ENCODE measurements at places on chromosomes 5 and 9.

DNA sequence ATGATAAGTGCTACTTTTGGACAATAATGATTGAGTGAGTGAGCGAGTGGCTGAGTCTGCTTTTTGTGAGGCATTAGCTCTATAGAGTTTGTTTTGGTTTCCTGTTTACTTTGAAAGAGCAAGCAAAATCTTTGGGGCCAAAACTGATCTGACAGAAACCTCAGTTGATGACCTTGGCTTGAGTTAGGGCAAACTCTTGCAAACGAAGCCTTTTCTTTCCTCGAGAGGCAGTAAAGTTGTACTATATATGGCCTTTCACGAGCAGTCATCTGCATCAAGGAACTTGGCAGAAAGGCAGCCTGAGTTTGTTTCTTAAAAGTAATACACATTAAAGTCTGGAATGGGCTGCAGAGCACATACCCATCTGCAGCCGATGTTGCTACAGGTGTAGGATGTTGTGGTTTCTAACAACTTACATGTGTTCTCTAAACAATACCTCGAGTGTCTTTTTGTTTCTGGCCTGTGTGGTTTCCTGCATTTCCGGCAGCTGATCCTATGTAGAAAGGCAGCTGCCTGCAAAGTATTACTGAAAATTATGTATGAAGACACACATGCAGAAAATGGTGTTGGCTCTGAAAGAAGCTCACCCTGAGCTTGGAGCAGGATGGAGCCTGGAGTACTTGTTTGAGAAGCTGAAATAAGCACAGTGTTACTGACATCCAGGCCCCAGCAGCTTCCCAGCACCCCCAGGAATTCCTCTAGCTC is 60.8 kb downstream of the FOXD1 start:
- peak; percentile 32 for ATAC-seq

DNA sequence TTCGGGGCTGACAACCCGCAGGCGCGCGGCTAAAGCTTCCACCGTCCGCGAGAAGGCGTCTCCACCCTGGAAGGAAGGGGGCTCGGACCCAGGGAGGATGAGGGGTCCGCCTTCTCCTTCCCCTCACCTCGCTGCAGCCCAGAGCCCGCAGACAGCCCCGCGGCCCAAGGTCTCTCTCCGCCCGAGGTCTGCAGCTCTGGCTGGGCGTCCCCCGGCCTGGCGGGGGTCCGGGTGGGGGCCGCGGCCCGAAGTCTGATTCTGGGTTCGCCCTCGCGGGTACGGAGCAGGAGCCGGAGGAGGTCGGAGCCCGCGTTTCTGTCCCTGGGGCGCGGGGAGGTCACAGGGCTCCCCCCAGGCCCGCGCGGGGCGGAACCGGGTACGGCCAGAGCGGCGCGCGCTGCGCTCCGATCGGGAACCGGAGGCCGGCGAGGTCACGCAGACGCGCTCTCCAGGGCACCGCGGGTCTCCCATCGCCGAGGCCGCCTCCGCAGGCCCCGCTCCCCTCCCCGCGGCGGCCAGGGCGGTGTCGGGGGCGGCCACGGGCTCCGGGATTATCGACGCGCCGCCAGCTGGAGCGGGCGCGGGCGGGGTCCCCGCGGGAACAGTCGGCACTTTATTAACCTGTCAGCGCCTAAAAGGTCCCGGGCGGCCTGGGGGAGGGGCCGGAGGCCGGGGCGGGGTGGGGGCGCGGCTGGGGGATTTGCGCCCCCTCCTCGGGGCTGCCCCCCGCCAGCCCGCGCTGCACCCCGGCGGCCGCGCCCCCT is 11.6 kb downstream of the LHX3 start:
- ATAC-seq, result no peak

DNA sequence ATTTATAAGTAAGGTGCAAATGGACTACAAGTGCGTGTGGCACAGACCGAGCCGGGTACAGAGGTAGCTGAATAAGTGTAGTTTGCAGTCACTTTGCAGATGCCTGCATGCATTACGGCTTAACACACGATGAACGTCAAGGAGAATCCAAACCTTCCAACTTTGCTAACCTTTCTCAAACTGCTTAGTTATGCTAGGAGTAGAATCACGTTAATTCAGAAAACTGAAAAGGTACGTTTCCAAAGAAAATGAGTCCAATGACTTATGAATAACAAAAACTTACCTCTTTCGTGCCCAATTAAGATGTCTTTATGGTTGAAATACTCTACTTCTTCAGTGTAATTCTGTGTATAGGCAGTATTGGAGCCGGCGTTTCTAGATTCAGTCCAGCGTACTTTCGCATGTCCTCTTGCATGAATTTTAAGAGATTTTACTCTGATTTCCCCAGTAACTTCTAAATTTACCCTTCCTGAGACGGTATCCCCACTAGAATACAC is 539 bp downstream of the ARRDC3 start:
- ATAC-seq, result no peak

DNA sequence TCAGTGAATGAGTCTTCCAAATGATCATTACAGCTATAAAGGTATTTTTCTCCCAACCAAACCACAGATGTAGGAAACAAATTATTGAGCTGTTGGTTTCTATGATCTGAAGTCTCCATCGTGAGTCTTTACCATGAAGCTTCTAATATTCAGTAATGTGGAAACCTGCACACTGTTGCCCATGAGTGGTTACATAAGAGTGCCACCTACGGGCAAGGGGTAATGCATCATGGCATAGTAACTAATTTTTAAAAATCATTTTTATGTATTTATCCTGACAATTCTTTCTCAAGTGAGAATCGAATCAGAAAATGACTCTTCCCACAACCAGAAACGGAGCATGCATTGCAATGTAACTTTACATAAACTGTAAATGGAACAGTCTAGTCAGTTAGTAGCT is 282.5 kb upstream of the SMARCA2 start:
- ATAC-seq, result no peak

GRCh38 chr5:53368516-53368915 is 111.9 kb upstream of the FST start:
- peak; percentile 50 for ATAC-seq

DNA sequence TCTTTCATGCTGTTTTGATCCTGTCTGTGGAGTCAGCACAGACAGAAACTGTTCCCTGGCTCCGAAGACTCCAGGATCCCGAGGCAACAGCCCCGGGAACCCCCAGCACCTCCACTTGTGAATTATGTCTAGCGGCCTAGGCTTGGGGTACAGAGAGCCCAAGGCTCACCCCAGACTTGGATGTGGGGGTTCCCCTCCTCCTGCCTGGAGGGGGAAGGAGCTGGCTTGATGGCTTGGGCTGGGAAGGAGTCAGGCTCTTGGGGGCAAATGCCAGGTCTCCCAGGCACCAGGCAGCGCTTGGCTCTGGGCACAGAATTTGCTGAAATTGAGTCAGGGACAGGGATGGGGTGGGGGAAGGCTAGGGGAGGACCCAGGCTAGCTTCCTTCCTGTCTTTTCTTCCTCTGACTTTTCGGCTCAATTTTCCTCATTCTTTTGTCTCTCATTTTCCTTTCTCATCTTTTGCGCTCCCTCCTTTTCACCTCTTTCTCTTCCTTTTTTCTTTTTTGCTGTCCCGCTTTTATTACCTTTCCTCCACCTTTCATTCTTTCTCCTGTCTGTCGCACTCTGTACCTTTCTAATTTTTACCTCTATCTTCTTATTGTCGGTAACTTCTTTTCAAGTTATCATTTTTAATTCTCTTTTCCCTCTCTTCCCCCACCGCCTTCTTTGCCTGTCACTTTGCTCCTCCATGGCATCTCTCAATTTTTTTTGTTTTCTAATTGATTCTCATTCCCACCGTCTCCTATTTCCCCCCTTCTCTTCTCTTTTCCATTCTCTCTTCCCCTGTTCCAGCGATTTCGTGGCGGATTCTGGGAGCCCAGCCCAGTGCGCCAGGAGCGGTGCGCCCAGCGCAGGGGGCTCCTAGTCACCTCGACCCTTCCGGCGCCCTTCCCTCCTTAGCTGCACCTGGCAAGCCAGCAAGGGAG is 10.5 kb downstream of the MSX2 start:
- ATAC-seq, result no peak

- peak; percentile 98 for ATAC-seq
Observed at GRCh38 chr9:92100237-92100911, 14.8 kb downstream of the SPTLC1 start.

GRCh38 chr5:82754036-82754746 is 323.0 kb downstream of the TMEM167A start:
- no peak for ATAC-seq

- ATAC-seq, result peak; percentile 94
Observed at GRCh38 chr5:93189707-93190120, 391.3 kb downstream of the NR2F1-AS1 start.

- ATAC-seq, result no peak
Observed at GRCh38 chr5:25393957-25394356, 749.2 kb upstream of the CDH10 start.

GRCh38 chr5:150409638-150410523 is 2.8 kb downstream of the CD74 start:
- ATAC-seq, result peak; percentile 81

DNA sequence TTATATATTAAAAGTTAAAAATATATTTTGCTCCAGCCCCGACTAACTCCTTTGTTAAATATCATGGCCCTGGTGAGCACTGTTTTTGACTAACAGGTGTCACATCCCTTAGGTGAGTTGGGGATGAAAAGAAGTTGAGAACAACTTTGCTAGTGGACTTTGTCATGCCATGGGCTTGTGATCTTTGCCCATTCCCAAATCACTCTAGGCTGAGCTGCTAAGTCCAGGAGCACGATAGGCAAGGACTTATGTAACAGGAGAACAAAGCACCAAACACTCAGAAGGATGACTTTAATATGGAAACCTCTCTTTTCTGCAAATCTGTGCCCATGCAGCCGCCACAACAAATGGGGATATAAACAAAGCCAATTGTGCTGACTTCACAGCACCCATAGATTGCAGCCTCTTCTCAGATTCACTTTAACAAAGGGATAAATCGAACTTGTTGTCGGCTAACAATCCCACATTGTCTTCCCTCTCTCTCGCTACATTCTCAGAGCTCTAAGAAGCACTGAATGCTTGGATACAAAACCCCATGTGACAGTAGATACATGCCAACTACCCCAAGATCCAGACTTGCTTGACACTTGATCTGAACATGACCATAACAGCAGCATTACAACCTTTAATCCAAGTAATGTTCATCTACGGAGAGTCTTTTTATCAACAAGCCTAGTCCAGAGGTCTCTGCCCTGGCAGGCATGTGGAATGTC is 86.8 kb upstream of the CD180 start:
- ATAC-seq, result no peak

DNA sequence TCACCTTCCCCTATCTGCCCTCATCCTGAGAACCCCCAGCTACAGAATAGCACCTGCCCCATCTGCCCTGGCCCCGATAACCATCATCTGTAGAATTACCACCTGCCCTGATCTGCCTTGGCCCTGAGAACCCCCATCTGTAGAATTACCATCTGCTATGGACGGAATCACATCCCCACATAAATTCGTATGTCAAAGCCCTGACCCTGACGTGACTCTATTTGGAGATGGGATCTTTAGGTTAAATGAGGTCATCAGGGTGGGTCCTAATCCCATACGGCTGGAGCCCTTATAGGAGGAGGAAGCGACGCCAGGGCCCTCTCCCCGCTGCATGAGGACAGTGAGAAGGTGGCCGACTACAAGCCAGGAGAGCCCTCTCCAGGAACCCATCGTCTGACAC is 32.6 kb downstream of the SARDH start:
- no peak for ATAC-seq

DNA sequence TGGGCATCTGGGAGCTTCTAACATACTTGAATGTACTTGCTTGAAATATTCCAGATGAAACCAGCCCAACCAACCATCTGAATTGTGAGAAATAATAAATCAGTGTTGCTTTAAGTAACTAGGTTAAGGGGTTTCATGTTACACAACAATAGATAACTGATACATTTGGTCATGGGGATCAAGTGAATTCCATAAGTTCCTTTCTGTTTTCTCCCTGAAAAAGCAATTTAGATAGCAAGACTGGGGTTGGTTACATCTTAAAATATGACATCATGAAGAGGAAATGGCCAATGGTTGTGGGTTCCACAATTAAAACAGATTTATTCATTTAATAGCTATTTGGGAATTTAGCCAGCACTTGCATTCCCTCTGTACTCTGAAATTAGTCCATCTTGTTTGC is 559.7 kb downstream of the TLR4 start:
- ATAC-seq, result no peak

- ATAC-seq, result no peak
Observed at GRCh38 chr9:3912817-3913216, 387.0 kb upstream of the RFX3 start.

GRCh38 chr9:132780230-132781007 is 97.7 kb downstream of the AK8 start:
- ATAC-seq, result no peak

GRCh38 chr9:123680352-123680751 is 249.6 kb downstream of the DENND1A start:
- no peak for ATAC-seq

DNA sequence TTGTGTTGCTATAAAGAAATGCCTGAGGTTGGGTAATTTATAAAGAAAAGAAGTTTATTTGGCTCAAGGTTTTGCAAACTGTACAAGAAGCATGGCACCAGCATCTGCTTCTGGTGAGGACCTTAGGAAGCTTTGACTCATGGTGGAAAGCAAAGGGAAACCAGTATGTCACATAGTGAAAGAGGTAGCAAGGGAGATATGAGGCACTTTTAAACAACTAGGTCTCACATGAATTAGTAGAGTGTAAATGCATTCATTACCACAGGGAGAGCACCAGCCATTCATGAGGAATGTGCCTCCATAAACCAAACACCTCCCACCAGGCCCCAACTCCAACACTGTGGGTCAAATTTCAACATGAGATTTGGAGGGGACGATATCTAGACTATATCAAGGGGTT is 40.8 kb downstream of the OR2Y1 start:
- no peak for ATAC-seq

DNA sequence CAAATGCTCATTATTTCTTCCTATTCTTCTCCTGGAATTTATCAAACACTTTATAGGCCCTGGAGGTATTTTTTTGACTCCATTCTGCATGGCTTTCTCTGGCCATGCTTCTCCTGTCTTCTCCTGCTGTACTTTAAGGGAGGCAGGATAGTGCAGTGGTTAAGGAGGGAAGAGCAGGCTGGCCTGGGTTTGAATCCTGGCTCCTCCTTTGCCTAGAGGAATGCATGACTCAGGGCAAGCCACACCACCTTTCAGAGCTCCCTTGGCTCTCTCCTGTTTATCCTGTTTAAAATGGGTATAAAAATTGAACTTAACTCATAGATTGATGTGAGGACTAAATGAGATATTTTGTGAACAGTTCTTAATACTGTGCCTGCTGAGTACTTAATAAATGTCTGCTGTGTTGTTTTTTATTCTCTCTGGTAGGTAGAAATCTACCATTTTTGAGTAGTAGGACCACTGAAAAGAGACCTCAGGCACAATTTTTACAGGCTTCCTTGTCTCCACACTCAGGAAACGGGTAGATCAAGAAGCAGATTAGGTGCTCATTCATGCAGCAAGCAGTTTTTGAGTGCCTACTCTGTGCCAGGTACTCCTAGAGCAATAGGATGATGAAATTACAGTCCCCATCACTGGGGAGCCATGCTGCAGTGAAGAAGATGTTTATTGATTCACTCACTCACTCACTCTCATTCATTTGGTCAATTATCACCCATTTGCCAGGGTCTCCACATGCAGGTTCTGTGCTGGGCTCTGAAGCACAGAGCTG is 32.7 kb upstream of the ARAP3 start:
- ATAC-seq, result peak; percentile 79

GRCh38 chr9:128702949-128703615 is 779 bp downstream of the PKN3 start:
- peak; percentile 29 for ATAC-seq
